Neuronal stem cell (in vitro differentiated cells): ENCODE measurements at places on chromosomes 12 and 14.

DNA sequence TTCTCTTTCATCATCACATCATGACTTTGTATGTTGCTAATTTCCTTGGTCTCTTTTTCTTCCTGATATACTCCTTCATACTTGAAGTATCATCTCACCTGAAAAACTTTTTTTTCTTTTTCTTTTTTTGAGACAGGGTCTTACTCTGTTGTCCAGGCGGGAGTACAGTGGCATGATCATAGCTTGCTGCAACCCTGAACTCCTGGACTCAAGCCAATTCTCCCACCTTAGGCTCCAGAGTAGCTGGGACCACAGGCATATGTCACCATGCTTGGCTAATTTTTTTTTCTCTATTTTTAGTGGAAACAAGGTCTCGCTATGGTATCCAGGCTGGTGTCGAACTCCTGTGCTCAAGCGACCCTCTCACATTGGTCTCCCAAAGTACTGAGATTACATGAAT is 107.6 kb downstream of the RALGAPA1 start:
- no peak for DNase-seq

DNA sequence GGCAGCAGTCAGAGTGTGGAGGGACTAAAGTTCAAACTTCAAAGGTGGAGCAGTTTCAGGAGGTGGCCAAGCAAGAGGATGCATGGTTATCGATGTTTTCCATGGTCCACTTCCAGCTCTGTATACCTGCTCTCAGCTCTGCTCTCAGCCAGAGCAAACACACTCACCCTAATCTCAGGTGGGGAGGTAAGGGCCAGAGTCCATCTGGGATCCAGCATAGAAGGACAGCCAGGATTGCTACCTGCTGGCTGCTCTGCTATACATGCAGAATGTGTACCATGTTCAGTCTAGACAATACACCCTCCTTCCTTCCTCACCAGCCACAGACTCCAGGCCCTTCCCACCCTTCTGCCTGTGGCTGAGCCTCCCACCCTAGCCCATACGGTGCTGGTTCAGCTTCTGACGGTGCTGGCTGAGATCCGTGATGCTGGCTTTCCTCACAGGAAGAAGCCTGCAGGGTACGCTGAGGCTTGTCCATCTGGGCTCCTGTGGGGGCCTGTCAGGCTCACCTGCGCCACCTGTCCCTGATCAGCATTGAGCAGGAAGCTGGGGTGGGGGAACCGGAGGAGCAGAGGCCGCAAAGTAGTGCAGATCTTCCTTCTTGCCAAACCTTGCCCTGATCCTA is 2.4 kb downstream of the CBLN3 start:
- no peak for DNase-seq

DNA sequence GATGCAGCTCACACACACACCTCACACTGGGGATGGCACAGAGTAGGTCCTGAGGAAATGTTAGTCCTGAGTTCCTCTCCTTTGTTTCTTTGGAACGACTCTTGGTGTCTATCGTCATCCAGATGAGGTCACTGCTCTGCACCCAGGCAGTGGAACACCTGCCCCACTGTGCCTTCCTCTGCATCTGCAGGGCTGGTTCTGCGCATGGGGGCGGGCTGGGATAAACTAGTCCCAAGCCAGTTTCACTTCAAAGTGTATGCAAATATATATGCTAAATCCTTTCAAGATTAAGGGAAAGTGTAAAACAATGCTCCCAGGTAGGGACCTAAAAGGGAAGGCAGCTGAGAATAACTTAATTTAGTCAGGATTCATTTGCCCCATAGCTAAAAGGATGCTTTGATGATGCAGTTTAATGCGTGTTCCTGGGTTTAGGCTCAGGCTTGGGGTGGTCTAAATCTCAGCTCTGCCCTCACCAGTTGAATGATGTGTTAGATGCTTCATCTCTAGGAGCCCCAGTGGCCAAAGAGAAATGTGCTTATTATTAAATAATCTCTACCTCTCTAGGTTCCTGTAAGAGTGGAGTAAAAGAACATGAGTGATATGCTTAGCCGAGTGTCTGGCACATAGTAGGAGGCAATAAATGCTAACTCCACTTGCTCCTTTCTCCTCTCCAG is 47.1 kb upstream of the OVCH1 start:
- DNase-seq = no peak

DNA sequence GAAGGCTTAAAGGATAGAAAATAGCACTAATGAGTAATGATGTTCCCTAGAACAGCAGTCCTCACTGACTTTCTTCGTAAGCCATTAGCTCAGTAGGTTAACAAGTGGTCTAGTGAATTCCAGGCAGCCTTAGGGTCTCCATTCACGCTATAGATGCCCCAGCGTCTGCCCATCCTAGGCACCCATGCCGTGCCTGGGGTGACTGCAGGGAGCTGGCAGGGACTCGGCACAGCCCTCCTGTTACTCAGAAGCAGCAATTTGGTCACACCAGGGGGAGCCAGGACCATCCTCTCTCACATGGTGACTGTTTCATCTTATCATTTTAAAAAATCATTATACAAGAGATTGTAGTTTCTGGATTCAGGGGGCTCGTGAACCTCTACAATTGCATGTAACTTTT is 66.0 kb upstream of the TRAF3 start:
- no peak for DNase-seq
